Pulmonary artery endothelial cell (primary cell): ENCODE measurements at places on chromosomes 1 and 21. TPM values are rescaled to one million over a fixed set of nuclear protein-coding genes. Genes with fewer than 3 reads are reported as not detected.

OR2W3 gene
- 0.53 TPM in 1 of 2 replicates, not detected in the other for total RNA-seq

DNA sequence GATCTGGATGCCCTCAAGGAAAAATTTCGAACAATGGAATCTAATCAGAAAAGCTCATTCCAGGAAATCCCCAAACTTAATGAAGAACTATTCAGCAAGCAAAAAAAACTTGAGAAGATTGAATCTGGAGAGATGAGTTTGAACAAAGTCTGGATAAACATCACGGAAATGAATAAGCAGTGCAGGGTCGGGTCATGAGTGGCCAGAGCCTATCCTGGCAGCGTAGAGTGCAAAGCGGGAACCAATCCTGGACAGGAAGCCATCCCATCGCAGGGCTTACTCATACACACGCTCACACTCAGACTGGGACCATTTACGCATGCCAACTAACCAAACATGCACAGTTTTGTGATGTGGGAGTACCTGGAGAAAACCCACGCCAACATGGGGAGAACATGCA lies 43.1 kb downstream of the ZMYM1 start:
- DNase-seq: peak; percentile 32

DENND2D gene
- total RNA-seq: 0.86 and 1.3 TPM in 2 replicates

- no peak for DNase-seq
Observed at GRCh38 chr1:116326486-116326885, 46.6 kb upstream of the ATP1A1 start.

DNA sequence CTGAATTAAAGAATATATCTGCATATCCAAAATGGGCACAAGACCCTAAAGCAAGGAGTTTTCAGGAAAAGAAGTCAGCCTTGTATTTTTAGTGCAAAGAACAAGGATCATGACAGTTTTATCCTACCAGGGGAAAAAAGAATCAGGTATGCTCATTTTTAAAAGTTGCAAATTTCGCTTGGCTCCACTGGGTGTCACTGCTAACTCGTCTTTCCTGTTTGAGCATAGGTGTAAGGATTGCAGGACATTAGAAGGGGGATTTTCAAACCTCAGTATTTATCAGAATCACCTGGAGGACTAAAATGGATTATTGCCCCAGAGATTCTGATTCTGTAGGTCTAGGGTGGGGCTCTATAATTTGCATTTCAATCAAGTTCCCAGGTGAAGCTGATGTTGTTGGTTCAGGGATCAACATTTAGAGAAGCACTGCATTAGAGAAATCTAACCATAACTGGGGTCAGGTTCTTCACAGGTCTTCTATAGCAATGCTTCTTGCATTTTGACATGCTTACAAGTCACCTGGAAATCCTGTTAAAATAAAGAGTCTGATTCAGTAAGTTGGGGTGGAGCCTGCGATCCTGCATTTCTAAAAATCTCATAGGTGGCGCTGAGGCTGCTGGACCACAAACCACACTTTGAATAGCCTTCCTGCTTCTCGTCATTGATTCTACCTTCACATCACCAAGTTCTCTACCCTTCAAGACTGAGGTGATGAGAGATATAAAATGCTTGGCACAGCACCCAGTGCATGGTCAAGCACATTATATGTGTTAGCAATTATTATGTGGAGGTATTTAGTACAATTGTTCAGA lies 39.6 kb downstream of the NUF2 start:
- DNase-seq: no peak

- DNase-seq: peak; percentile 26
Observed at GRCh38 chr1:1318131-1318652, 6.3 kb downstream of the INTS11 start.

DNA sequence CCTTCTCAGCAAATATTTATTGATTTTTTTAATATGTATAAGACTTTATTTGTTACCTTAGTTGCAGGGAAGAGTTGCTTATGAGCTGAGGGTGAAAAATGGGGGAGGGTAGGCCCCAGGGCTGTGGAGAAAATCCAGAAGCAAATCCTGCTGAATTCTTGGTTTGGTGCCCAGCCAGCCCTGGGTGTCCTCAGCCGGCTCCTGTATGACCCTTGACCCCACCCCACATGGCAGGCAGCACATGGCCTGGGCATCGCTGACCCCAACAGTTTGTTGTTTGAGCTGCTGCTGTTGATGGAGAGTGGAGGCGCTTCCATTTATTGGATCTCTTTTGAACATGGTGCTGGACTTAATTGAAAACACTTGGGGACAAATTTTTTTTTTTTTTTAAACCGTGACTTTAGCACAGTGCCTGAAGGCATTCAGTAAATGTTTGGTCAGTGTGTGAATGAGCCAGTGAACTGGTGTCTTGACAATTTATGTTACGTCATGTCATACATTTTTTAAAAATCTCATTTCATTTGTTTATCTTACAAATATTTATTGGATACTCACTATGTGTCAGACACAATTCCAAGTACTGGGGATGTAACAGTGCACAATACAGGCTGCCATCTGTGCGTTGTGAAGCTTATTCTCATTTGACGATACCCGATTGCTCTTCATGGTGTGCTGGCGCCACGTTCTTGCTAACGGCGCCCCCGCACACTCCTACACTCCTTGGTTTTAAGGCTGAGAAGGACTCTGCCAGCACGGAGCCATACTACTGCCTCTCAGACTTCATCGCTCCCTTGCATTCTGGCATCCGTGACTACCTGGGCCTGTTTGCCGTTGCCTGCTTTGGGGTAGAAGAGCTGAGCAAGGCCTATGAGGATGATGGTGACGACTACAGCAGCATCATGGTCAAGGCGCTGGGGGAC lies 98.8 kb downstream of the MTR start:
- DNase-seq: no peak

DNA sequence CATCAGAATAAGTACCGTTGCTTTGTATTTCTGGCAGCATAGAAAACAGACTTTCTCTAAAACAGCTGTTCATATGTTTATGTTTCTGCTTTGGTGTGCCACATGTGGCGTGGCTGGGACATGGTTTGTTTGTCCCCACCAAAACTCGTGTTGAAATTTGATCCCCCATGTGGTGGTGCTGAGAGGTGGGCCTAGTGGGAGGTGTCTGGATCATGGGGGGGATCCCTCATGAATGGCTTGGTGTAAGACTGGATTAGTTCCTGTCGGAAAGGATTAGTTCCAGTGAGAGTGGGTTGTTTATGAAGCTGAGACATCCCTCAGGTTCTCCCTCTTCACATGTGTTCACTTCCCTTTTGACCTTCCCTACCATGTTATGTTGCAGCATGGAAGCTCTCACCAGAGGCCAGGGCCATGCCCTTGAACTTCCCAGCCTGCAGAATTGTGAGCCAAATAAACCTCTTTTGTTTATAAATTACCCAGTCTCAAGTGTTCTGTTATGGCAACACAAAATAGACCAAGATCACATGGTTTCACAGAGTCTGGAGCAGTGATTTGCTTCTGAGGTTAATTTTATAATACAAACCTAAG lies 17.9 kb upstream of the H3-3A start:
- DNase-seq: no peak

DNA sequence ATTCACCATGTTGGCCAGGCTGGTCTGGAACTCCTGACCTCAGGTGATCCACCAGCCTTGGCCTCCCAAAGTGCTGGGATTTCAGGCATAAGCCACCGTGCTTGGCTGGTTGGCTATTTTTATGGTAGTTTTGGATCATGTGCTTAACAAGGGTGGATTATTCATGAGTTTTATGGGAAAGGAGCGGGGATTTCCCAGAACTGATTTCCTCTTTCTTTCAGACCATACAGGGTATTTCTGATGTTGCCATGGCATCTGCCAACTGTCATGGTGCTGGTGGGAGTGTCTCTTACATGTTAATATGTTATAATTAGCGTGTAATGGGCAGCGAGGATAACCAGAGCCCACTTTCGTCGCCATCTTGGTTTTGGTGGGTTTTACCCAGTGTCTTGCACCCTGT lies 3.2 kb downstream of the TRPM2 start:
- DNase-seq: no peak

- no peak for DNase-seq
Observed at GRCh38 chr1:111738133-111738435, 1.1 kb downstream of the INKA2 start.
